ENCODE measurements at places on chromosomes 4 and X.

DNA sequence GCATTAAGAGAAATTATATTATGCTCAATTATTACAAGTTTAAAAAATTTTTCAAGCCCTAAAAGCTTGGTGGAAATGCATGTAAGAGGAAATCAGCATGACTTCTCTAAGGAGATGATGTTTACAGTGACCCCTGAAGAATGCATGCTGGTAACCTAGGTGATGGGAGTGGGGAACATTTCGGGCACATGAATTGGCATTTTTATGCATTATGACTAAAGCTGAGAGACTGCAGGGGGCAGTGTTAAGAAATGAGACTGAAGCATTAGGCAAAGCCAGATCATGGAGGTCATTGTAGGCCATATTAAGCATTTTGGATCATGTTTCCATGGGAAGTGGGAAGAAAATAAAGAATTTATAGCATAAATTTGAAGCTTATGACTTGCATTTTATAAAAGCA, 421.3 kb downstream of the FAT4 start:
- DNase-seq: no peak
- no peak overlapping the region for H3K27ac ChIP-seq
- no peaks in the 10 kb centered on the region for H3K36me3 ChIP-seq
- H3K27me3 ChIP-seq: no peaks in the 10 kb centered on the region
- no peak overlapping the region for H3K4me3 ChIP-seq

DNA sequence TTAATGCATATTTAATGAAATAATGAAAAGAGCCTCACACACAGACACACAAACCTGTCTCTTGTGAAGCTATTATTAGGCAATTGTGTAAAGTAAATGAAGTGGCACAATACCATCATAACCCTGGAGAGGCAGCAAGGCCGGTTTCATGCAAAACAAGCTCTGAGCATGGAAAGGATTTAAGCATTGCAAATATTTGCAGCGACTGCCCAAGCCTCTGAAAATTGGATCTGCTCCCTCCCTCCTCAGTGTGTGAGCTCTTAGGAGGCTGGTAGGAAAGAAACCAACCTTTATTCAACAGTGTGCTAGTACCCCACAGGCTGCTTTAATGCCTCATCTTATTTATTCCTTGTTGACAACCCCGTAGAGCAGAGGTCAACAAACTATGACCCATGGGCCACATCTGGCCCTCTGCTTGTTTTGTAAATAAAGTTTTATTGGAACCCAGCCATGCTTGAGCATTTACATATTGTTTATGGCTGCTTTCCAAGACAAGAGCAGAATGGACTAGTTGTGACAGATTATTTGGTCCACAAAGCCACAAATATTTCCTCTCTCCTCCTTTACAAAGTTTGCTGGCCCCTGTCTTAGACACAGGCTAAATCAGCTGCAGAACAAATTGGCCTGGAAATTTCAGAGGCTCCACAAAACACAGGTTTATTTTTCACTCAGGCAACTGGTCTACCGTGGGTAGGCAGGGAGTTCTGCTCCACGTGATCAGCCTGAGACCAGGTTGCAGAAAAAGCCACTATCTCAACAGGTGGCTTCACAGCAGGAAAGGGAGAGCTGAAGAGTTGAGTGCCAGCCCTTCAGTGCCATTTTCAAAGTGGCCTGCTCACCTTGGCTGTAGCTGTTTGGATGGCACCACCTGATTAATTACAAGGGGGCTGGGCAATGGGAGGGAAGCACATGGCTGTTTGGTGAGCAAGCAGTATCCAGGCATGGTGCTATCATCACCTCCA, 16.8 kb downstream of the RS1 start:
- no peaks in the 10 kb centered on the region for H3K36me3 ChIP-seq
- H3K4me1 ChIP-seq: no peaks in the 10 kb centered on the region
- H3K27me3 ChIP-seq: no peaks in the 10 kb centered on the region
- no peak overlapping the region for H3K27ac ChIP-seq

GRCh38 chr4:25727711-25728493, 72.3 kb downstream of the SLC34A2 start:
- no peaks in the 10 kb centered on the region for H3K4me1 ChIP-seq

GRCh38 chr4:909821-910220, 22.3 kb downstream of the GAK start:
- DNase-seq: no peak
- H3K27me3 ChIP-seq: no peaks in the 10 kb centered on the region
- H3K4me1 ChIP-seq: no peaks in the 10 kb centered on the region
- H3K4me3 ChIP-seq: no peak overlapping the region
- H3K36me3 ChIP-seq: peaks cover 47% of the 10 kb centered on the region
- H3K27ac ChIP-seq: no peak overlapping the region
